ENCODE measurements at places on chromosomes 12 and 14.

- no peak for DNase-seq
Observed at GRCh38 chr14:77296155-77296554, 24.5 kb downstream of the POMT2 start.

- no peak for DNase-seq
Observed at GRCh38 chr12:56914256-56914655, 20.0 kb downstream of the SDR9C7 start.

DNA sequence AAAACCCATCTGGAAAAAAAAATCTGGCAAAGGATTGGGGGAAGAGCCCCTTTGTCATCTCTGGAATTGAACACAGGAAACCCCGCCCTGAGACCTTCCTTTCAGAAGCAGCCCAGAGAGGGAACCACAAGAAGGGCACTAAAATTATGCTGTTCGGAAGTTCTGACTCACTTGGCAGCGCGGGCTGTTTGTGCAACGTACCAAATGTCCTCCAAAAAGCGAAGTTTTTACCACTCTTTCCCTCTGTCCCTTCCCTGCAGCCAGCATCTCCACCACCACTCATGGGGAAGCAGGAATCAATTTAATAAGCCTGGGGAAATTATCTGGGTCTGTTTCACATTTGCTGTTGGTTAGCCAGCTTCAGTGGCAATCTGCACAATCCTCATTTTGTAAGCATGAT is 3.2 kb upstream of the SYNE3 start:
- DNase-seq, result peak; percentile 52

DNA sequence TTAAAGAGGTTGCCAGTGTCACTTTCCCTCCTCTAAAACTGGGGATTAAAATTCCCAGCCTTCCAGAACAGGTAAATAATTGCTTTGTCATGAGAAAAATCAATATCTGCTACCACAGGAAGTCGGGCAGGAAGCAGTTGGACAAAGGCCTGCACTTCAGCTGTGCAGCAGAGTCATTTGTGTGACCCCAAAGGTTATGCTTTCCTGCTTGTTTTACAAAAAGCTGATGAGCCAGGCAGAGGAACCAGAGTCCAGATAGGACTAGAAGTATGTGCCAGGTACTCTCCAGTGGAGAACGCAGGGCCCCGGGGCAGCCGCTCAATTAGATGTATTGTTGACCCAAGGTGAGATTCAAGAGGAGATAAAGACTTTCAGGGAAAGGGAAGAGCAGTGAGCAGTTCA is 117.1 kb upstream of the FRMD6 start:
- no peak for DNase-seq

DNA sequence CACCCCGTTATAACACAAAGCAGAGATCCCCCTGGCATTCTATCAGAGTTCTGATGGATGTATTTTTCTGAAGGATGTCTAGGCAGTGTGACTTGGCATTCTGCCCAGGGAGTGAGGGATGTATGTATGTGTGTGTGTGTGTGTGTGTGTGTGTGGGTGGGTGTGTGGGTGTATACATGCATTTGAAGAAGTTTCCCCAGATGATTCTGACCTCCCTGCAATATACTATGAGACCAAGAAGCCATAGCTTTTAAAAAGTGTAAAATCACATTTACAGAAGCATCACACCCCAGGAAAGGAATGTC is 59.7 kb upstream of the NAP1L1 start:
- DNase-seq, result peak; percentile 14

- no peak for DNase-seq
Observed at GRCh38 chr14:96255501-96256366, at the start of gene BDKRB1. TSS of gene BDKRB1 (plus strand) at chr14:96256210. CDS start at chr14:96263683, 7,473 bp downstream.

GRCh38 chr12:44054281-44054680 is 218.4 kb downstream of the TMEM117 start:
- DNase-seq, result no peak

- DNase-seq, result no peak
Observed at GRCh38 chr14:64680714-64681065, 23.5 kb upstream of the PLEKHG3 start.

- DNase-seq, result no peak
Observed at GRCh38 chr14:91346838-91347173, 70.8 kb downstream of the CCDC88C start.

- peak; percentile 97 for DNase-seq
Observed at GRCh38 chr14:22338917-22339715, 249.9 kb downstream of the DAD1 start.

- DNase-seq, result no peak
Observed at GRCh38 chr12:13440844-13441243, 244.3 kb downstream of the EMP1 start.

- DNase-seq, result no peak
Observed at GRCh38 chr12:10243818-10244520, 31.3 kb downstream of the GABARAPL1 start.

- DNase-seq, result peak; percentile 45
Observed at GRCh38 chr14:81946834-81947798, 413.5 kb upstream of the SEL1L start.

GRCh38 chr14:22478670-22479069 is 110.4 kb downstream of the DAD1 start:
- peak; percentile 66 for DNase-seq

DNA sequence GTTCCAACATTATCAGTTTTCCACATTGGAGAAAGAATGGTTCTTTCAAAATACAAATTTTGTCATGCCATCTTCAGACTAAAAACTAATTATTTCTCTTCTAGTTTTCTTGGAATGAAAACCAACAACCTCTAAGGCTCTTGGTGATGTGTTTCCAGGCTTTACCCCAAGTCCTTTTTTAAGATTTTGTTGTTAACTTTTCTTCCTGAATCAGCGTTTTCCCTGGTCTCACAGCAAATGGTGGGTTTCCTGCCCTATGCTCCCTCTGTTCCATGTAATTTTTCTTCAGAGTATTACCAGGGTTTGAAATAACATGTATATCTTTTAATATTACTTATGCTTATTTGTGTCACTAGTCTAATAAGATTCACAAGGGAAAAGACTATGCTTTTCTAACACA is 1311.9 kb downstream of the LRFN5 start:
- no peak for DNase-seq

- no peak for DNase-seq
Observed at GRCh38 chr14:59897757-59898383, 22.1 kb upstream of the LRRC9 start.

GRCh38 chr12:14366209-14367039 is 942 bp downstream of the ATF7IP start:
- DNase-seq, result no peak

DNA sequence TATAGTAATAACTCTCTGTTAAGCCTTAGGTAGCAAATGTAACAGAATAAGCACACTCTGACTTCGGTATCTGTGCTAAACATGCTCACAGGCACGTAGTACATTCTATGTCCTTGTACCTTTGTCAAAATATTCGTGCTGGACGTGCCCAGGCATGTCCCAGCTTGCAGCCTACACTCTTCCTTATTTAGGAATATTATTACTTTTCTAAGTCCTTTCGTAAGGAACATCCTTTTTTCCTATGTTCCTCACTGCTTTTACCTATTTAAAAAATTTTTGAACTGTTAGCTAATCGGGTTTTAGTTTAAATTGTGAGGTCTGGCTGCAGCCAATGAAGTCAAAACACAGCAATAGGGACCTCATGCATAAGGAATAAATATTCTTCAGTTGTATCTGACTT is 24.1 kb upstream of the UBC start:
- DNase-seq, result no peak

GRCh38 chr14:95133282-95133681 is 24.0 kb downstream of the DICER1 start:
- no peak for DNase-seq

- no peak for DNase-seq
Observed at GRCh38 chr14:95544588-95544987, 9.7 kb downstream of the GLRX5 start.

DNA sequence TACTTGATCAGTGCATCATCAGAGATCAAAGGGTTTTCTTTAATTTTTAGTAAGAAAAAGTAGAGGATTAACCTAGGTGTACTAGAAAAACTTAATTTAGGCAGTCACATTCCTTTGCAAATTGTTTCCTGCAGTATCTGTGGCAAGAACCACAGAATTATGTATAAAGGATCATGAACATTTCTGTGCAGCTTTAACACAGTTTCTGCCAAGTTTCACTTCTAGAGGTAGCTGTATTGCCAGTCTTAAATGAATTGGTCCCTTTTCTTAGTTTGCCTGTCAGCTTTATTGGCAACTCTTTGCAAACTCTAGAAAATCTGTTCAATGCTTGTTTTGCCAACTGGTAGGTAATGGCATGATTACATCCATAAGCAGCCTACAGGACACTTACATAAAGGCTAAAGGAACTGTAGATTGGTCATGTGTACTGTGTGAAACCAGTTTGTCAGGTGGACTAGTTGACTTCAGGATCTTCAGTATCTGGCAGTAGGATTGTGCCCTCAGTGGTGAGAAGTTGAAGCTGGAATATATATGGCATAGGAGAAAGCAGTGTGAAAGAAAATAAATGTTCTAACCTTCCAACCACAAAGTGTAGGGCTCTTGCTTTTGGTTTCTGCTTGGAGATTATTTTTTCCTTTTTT is 75.9 kb downstream of the TTLL5 start:
- DNase-seq, result no peak

GRCh38 chr12:103680591-103681141 is 93.6 kb downstream of the STAB2 start:
- peak; percentile 54 for DNase-seq

DNA sequence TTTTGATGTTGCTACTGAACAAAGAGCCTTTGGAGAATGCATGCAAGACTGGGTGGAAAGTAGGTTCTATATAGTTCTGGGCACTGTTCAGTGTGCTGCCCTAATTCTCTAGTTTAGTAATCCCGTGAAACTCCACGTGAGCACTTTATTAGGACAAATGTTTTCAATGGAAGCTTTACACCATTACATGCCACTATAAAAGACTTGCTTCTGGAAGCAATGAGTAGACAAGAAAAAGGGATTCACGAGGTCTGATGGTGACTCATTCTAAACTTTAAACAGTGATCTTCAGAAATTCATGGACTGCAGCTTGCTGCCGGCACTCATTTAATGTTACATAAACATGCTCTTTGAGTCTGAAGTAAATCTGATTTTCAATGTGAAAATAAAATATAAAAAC is 22.3 kb downstream of the ATG14 start:
- no peak for DNase-seq

GRCh38 chr12:116306506-116306905 is 29.0 kb upstream of the MED13L start:
- no peak for DNase-seq

DNA sequence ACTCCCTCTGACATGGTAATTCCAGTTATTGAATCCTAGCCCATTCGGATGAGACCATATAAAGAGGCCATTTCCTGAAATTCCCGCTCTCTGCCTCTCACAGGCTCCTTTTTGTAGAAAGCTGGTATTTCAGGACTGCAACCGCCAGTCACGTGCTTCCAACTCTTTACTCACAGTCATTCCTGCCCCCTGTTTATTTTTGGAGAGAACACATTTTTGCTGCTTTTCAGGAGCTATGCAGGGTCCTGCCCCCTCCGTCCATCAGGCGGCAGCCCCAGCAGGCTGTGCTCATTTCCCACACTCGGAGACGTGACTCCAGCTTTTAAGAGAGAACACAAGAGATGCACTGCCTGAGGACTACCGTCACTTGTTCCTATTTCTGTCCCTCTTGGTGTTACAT is 26.8 kb downstream of the IFT43 start:
- DNase-seq, result peak; percentile 26

- DNase-seq, result no peak
Observed at GRCh38 chr12:12224240-12224940, 42.5 kb downstream of the LRP6 start.

DNA sequence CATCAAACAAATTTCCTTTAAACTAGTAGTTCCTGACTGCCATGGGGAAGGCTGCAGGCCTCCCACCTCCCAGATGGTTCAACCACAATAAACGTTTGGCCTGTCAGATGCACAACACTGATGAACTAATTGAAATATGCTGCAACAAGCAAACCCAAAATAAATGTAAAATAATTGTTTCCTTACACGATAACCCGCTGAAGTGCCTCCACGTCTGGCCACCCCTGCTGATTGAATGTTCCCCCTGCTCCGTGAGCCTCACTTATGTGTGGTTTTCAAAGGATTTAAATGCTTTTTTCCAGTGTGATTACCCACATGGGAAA is 8.4 kb downstream of the PITPNM2 start:
- peak; percentile 16 for DNase-seq

DNA sequence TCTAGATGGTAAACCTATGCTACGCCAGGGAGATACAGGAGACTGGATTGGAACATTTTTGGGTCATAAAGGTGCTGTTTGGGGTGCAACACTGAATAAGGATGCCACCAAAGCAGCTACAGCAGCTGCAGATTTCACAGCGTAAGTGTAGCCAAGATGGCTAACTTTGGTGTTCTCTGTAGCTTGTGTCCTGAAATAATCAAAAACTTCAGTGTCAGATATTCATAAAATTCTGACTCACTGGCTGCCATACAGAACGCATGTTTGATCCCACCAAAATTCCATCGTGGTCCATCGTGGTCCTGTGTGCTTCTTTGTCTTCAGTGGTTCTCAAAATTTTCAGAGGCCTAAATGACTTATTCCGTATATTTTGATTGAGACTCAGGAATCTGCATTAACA is 1.3 kb downstream of the STRAP start:
- no peak for DNase-seq
